ENCODE measurements at places on chromosomes 7 and 10.

GRCh38 chr7:17472518-17472917, 174.1 kb downstream of the AHR start:
- DNase-seq: no peak

- no peak for DNase-seq
Observed at GRCh38 chr7:10537764-10538163, 435.9 kb upstream of the PHF14 start.

DNA sequence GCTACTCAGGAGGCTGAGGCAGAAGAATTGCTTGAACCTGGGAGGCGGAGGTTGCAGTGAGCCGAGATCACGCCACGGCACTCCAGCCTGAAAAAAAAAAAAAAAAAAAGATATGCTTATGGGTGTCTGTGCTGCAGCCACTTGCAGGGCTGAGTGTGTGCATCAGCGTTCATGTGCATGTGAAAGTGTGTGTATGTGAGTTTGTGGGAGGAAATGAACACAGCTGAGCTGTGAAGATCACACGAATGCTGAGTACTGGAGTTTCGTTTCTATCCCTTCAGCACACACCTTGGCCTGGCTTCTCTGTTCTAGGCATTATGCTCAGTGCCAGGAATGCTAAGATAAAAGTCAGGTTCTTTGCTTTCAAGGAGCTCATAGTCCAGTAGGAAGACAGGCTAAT, 12.0 kb upstream of the SVOPL start:
- no peak for DNase-seq

DNA sequence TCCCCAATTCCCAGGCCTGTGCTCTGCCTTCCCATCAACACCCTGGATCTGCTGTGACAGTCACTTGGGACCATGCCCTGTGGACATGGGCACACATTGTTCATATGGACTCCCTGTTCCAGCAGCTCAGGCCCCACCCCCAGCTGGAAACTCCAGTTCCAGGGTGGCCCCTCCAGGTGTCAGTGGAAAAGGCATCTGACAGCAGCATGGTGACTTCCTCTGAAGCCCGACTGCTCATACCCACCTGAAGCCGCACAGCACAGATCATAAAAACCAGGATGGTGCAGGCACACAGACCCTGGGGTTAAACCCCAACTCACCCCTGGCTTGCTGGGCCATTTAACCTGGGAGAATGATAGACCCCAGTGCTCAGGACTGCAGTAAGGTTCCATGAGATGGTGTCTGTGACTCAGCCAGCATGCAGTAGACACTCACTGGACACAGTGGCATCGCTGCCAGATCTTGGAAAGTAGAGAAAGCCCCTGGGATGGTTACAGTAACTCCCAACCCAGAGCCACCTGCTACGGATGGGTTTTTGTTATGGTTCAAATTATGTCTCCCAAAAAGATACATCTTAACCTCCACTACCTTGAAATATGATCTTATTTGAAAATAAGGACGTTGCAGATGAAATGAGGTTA, 72.6 kb upstream of the NANOS1 start:
- no peak for DNase-seq

GRCh38 chr7:108629651-108630400, 60.2 kb downstream of the DNAJB9 start:
- DNase-seq: peak; percentile 76

DNA sequence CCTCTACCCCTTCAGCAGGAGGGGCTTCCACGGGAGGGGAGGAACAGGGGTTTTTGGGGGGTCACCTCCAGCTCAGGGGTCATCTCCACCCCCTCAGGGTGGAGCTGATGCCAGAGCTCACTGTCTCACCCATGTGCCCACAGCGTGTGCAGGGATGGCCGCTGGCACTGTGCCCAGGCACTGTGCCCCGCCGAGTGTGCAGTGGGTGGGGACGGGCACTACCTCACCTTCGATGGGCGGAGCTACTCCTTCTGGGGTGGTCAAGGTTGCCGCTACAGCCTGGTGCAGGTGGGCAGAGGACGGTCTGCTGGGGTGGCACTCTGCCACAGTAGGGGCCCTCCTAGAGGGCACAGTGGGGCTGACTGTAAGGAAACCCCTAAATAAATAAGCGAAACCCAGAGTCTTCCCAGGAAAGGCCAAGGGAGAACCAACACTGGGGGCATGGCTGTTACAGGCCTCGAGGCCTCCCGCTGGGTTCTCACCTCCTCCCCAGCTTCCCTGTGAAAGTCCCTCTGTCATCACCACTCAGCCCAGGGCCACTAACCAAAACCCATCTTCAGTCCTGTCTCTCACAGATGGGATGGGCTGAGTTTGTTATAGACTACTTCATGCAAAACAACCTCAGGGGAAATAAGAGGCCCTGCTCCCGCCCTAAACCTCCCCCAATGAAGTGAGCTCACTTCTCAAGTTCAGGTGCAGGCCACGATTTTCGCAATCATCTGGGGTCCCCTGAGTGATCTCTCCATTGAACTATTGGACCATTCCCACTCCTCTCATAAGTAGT, 7.4 kb upstream of the ZNF467 start:
- no peak for DNase-seq

GRCh38 chr7:128167042-128167701, 73.9 kb upstream of the LEP start:
- DNase-seq: no peak

DNA sequence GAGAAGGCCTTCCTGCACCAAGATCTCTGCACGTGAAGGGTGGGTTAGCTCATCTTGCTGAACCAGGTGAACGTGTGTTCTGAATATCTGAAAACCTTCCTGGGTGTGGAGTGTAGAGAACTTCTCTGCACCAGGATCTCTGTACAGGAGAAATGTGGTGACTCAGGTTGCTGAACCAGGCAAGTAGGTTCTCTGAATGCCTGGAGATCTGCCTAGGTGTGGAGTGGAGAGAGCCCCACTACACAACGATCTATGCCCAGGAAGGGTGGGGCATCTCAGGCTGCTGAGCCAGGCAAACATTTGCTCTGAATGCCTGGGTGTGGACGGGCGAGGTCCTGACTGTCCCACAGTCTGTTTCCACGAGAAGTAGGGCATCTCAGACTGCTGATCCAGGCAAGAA, 1002.3 kb upstream of the KCND2 start:
- no peak for DNase-seq

- no peak for DNase-seq
Observed at GRCh38 chr10:11743461-11744338, 1.5 kb downstream of the ECHDC3 start.

DNA sequence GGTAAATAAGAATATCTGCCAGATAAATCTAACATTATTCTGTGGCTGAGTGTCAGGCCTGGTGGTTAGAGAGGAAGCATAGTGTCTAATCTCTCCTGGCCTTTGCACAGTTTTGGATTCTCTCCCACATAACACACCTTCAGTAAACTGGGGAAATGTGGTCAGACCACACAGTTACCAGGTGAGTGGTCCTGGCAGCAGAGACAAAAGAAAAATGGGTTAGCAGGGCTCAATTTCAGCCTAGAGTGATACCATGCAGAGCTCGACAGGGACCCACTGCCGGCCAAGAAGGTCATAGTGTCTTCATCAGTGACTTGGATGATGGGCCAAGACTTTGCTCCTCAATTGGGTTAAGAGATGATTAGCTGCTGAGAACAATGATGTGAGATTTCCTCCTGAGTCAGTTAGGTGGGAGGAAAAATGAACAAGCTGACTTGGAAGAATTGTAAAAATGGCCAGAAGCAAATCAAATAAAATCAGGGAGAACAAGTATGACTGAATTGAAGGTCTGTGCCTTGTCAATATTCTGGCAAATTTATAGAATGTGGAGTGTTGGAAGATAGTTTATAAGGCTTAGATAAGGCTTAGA, 69.2 kb upstream of the EFCAB10 start:
- no peak for DNase-seq

DNA sequence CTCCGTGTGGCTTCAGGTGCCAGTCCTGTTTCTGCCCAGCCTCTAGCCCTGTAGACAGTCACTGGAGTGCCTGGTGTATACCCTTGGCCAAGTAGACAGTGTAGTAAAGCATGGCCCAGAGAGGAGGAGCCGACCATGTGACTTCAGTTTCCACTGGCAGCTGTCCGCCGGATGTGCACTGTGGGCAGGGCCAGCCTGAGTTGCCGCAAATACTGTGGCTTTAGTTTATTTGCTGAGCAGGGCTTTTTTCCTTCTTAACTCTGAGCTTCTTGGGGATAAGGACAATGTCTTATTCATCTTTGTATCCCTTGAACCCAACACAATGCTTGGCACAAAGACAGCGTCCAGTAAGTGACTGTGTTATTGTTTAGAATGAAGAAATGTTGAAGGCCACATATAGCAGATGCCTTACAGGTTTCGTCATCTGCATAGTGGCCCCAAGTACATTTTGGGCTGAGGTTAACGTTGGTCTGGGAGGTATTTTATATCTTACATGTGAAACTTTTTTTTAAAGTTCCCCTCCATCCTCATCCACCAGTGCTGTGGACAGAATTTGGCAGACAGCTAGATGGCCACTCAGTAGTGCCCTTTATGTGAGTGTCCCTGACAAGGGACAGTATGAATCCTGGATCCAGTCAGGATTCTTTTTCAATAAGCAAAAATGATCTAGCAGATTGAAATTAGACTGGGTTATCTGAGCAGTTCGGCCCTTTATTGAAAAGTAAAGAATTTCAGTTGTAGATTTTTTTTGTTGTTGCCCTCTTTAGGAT, 40.6 kb downstream of the CYP17A1 start:
- DNase-seq: peak; percentile 80

- DNase-seq: no peak
Observed at GRCh38 chr7:46209611-46210388, 288.7 kb upstream of the IGFBP3 start.

GRCh38 chr10:62578301-62578700, 204.1 kb downstream of the ZNF365 start:
- no peak for DNase-seq

GRCh38 chr7:71216211-71216610, 84.3 kb downstream of the GALNT17 start:
- DNase-seq: no peak

DNA sequence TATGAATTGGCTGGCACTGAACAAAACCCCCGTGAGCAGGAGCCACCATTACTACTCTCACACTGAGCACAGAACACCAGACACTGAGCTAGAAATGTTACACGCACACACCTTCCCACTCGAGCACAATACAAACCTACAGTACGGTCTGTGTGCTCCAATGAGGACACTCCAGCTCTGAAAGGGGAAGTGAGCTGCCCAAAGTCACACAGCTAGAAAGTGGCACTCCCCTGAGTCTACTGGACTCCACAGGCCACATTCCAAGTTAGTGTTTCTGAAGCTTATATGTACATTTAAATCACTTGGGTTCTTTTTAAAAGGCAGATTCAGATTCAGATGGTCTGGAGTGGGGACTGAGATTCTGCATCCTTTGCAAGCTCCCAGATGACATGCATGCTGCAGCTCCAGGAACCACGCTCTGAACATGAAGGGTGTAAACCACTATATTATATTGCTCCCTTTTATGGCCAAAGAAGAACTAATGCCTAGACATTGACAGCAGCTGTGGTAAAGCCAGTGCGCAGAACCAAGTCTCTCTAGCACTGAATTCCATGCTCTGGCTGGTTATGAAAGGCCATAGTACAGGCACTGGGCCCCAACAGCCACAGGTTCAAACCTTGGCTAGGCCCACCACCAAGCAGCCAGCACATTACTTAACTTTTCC, 77.1 kb downstream of the FRMPD2 start:
- no peak for DNase-seq

- no peak for DNase-seq
Observed at GRCh38 chr10:76086761-76087639, 655.6 kb downstream of the LRMDA start.

DNA sequence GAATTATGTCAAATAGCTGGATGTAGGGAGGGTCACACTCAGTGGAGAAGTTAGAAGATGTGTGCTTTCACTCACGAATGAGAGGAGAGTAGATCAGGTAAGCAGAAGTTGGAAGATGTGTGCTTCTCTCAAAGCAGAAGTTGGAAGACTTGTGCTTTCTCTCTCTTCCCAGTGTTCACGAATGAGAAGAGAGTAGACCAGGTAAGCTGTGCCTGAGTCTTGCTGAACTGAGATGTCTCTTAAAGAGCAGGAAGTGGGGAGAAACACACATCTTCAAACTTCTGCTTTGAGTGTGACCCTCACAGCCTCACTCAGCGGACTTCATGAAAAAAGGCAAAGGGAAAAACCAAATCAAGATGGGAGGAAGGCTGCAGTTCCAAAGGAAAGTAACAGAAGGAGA, 7.0 kb upstream of the TMEM243 start:
- no peak for DNase-seq

- no peak for DNase-seq
Observed at GRCh38 chr10:81944609-81945008, 69.6 kb downstream of the NRG3 start.

GRCh38 chr10:86167762-86168128, 198.8 kb downstream of the GRID1 start:
- no peak for DNase-seq

DNA sequence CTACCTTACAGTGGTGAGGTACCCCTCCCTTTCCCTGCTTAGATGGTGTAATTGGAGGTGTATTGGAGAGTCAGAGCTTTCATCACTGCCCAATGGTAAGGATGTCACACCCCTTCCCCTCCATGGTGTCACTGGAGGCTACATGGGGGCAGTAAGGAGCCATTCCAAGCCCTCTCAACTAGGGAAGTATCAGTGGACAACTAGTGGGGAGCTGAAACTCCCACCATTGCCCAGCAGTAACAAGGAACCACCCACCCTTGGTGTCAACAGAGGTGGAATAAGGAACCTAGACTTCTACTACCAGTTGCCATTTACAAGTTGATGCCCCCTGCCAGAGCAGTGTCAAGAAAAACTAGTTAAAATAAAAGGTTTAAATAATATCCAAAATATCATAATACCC, 2.8 kb upstream of the HIBADH start:
- DNase-seq: no peak

- DNase-seq: no peak
Observed at GRCh38 chr10:133184591-133185244, 24.7 kb downstream of the KNDC1 start.

- DNase-seq: peak; percentile 49
Observed at GRCh38 chr7:44639671-44640321, 33.4 kb downstream of the OGDH start.

- DNase-seq: no peak
Observed at GRCh38 chr7:112515989-112516388, 35.2 kb downstream of the LSMEM1 start.

- no peak for DNase-seq
Observed at GRCh38 chr7:131090188-131090587, 237.5 kb upstream of the MKLN1 start.

DNA sequence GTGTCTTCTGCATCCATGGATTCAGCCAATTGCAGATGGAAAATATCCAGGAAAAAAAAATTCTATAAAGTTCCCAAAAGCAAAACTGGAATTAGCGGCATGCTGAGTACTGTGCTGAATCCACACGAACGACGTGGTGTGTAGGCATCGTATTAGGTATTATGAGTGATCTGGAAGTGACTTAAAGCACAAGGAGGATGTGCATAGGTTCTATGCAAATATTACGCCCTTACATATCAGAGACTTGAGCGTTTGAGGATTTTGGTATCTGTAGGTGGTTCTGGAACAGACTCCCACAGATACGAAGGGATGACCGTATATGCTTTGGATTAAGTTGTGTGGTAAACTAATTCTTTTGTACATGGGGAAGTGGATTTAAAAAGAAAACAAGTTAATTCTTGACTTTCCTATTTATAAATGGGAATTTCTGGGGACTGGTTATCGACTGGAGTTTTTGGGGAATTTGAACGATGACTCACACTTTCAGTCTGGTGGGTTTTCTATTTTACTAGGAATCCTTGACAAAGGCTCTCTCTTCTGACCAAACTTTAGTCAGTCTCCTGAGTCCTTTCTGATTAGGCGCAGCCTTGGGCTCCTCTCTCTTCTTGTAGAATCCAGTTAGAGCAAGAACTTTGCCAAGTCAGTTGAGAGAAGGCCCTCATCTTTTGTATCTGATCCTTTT, 5.4 kb upstream of the NUB1 start:
- DNase-seq: no peak
